EH (cell line): ENCODE measurements at places on chromosomes 5 and 9.

DNA sequence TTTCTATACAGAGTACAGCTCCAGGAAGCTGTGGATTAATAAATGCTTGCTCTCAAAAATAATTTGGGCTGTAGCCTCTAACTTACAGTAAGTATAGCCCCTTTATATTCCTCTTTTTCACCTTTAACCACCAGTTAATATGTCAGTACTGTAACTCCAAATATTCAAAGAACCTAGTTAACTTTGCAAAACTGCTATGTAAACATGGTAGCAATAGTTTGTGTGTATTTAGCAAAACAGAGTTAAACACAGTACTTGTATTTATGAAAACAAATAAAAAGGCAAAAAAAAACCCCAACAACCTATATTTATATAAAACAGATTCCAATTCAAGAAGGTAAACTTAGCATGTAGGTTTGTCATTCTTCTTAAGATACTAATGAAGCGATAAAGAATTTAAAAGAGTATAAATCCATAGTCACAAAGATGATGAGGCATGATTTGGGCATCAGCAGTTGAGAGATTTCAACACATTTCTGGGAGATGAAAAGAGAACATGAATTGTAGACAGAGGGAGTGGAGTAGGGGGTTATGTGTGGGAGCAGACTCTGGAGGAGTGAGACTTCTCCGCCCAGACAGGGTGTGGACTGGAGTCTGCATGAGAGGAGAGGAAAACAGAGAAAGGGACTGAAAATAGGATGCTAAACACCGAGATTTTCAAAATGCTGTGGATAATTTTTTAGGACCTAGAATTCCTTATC lies 47.0 kb upstream of the F2RL1 start:
- no peak for DNase-seq

GRCh38 chr9:96009690-96010472 lies 134.4 kb downstream of the ERCC6L2 start:
- no peak for DNase-seq

- no peak for DNase-seq
Observed at GRCh38 chr5:135430135-135430437, 17.1 kb downstream of the DCANP1 start.

DNA sequence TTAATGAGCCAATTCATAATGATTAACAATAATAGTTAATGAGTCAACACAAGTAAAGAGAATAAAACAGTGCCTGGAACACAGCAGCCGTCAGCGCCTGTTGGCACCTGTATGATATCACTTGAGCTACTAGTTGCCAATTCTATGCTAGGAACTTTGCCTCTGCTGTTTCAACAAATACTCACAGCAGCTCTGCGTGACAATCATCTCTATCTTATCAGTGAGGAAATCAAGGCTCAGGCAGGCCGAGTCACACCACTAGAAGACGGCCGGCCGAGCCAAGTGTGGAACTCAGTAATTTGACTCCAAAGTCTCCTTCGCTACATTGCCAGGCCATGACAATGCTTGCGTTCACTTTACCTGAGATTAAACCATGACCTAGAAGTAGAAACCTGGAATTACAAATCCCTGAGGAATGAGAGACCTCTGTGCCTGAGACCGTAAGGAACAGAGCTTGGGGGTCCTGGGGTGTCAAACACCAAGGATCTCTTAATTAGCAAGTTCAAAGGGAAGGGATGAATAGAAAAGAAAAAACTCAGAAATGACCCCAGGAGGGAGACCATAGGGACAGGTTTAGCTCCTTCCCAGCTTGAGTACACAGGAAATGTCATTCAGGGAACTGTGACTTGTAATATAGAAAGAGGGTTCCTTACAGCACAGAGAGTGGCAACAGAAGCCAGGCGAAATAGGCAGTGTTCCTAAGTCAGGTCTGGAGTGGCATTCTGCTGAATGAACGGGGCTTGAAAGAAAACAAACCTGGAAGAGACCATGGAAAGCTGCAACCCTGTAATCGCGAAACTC lies 109.1 kb downstream of the SUSD1 start:
- DNase-seq, result peak; percentile 93

GRCh38 chr5:115962239-115962564 lies at the start of gene LVRN:
Gene LVRN (plus strand): TSS chr5:115962475. CDS start chr5:115962618, 143 bp downstream.
- no peak for DNase-seq

DNA sequence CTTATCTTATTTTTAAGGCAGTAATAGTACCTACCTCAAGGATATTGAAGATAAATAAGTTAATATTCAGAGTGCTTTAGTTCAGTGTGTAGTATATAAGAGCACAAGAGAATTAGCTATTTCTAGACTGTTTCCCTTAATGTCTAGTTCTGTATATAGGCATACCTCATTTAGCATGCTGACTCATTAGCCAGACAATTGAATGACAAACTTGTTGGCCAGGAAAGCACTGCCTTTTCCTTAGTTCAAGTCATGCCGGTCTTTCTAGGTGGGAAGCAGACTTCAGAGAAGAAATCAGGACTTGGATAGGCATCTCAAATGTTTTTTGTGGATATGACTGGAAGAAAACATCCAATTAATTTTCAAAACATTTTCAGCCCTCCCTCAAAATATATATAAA lies 3.2 kb upstream of the FBXO4 start:
- DNase-seq, result peak; percentile 50

GRCh38 chr5:468401-468800 lies 25.4 kb downstream of the EXOC3 start:
- no peak for DNase-seq

- DNase-seq, result no peak
Observed at GRCh38 chr5:106408570-106408969, 1262.2 kb downstream of the EFNA5 start.

- peak; percentile 88 for DNase-seq
Observed at GRCh38 chr5:65774346-65774745, 52.3 kb downstream of the NLN start.

DNA sequence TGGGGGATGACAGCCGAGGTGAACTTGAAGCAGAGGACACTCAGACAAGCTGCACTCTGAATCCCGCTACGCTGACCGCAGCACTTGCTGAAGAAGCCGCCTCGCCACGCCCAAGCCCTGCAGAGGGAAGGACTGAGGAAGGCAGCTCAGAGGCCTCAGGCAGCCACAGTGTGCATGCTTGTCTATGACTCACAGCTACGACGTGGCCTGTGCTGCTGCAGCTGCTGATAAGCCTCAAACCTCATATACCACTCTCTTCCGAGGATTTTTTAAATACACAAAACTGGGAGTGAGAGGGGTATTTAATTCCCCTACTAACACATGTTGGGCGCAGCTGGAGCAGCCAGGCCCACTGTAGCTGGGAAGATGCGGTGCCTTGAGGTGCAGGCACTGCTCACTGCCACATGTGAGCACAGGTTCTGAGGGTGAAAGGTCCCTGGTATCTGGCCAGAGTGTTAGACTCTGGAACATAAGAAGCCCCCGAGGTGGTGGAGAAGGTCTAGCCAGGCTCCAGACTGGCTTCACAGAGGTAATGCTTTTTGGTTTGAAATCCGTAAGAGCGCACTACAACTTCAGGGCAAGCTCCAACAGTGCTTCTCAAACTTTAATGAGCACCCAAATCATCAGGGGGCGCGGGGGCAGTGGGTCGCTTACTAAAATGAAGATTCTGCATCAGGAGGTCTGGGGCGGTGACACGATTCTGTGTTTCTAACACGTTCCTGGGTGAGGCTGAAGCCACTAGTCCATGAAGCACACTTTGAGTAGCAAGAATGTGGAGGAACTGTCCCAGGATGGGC lies 196.8 kb downstream of the AUH start:
- peak; percentile 99 for DNase-seq

- no peak for DNase-seq
Observed at GRCh38 chr9:133610845-133611244, 1.7 kb upstream of the FAM163B start.

GRCh38 chr9:97990259-97990658 lies 7.1 kb downstream of the ANP32B start:
- peak; percentile 88 for DNase-seq

- no peak for DNase-seq
Observed at GRCh38 chr5:68086439-68086838, 129.1 kb upstream of the PIK3R1 start.

GRCh38 chr9:106649664-106650063 lies 213.3 kb upstream of the ZNF462 start:
- no peak for DNase-seq

- DNase-seq, result no peak
Observed at GRCh38 chr9:75914883-75915452, 24.5 kb downstream of the PCSK5 start.

DNA sequence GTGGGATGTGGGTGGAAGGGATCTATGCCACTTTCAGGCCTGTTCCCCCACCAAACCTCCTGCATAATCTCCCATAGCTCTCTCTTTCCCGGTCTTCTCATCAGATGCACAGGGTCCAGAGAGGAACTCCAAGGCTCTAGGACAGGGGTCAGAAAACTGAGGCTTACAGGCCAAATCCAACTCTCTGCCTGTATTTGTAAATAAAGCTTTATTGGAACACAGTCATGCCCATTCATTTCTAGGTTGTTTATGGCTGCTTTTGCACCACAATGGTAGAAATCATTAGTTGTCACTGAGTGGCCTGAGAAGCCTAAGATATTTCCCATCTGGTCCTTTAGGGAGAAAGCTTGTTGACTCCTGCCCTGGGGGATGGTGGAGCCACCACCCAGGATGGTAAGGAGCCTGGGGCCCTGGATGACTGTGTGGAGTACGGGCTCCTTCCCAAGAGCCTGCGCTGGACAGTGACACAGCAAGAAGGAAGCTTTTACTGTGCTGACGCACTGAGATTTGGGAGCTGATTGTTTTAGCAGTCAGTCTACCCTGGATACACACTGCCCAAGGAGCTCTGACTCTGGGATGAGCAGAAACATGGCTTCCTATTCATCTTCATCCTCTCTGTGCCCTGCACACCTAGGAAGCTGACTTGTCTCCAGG lies 64.0 kb upstream of the RAPGEF1 start:
- DNase-seq, result no peak

- DNase-seq, result no peak
Observed at GRCh38 chr9:131104016-131104740, 7.8 kb downstream of the AIF1L start.

GRCh38 chr9:100281676-100282387 lies 70.9 kb downstream of the TEX10 start:
- no peak for DNase-seq

DNA sequence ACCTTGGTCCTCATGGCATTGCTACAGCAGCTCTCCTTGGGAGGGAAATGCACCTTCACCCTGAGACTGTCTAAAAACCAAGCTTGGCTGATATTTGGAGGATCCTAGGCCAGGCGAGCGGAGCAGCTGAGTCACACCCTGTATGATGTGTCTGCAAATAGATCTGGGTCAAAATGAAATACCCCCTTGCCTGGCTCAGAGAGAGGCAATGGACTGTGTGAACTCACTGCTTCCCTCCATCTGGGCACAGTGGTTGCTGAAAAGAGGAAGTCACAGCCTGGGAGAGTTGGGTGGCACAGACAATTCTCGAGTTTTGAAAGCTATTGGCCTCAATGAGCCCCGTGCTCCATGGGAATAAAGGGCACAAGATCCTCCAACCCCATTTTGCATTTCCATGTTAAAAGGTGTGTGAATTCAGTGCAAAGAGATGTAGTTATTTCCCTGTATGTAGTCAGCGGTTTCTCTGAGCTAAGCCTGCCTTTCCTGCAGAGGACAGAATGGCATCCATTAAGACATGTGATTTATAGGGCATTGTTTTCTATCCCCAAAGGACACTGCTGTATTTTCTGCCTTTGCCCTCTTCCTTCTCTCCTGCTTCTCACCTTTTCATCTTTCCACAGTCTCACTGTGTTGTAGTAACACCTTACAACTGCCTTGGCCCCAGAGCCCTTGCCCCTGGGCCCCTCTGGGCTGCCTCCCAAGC lies 177.2 kb downstream of the GADD45G start:
- no peak for DNase-seq
